NCI-H2029 treated with DMSO at 0.1 percent for 48 hours (cell line): ENCODE measurements at places on chromosomes 2 and 18.

DNA sequence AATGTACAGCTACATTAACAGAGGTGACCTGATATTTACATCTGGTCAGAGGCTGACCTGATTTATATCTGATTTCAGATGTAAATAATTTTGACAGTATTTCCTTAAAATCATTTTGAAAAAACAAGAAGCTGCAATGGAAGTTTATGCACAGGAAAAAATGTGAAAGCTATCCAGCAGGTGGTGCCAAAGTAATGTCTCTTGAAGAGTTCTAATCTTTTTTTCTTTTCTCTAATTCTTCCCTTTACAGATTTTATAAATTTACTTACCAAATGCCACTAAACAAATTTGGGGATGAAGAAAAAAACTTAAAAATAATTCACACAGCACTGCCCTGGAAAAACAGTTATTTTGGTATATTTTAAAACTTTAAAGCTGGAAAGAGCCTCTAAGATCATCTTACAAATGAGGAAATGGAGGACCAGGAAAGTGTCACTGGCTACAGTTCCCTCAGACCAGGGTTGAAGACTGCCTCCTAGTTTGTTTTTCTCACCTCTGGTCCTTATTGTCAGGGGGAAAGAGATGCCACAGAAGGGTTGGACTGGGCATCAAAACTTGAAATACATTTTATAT is 16.4 kb upstream of the FBLN7 start:
- DNase-seq = peak; percentile 24

DNA sequence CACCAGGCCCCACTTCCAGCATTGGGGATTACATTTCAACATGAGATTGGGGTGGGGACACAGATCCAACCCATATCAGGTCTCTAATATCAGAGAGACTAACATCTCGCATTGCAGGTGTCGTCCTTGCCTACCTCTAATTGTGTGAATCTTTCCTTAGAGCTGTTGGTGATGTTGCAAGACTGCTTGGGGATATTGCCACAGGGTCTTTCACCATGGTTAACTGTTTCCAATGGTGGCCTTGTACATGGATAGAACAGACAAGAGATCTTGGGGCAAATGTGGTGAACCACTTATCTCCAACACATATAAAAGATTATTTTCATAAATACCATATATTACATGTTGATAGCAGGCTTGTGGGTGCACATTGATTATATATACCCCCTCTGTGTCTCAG is 270.3 kb upstream of the LINC00305 start:
- no peak for DNase-seq

DNA sequence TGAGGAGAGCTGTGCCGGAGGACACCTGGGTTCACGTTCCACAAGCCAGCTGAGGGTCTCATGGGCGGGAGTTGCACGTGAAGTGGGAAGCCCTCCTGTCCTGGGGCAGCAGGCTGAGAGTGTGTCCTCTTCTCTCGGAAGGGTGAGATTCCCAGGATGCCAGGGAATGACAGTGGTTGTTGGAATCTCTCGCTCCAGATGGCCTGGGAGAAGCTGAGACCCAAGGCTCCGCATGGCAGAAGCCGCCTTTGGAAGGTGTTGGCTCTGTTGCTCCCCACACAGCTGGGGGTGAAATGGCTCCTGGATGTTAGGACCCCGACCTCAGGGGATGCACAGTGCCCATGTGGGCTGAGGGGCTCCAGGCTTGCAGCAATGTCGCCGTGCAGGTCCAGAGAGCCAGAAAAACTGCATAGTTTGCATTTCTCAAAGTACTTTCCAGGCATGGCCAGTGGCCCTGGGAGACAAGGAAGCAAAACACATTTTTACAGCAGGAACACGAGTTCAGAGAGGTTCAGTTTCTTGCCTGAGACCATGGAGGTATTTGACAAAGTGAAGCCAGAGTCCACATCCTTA is 153.4 kb downstream of the TMEM18 start:
- no peak for DNase-seq

DNA sequence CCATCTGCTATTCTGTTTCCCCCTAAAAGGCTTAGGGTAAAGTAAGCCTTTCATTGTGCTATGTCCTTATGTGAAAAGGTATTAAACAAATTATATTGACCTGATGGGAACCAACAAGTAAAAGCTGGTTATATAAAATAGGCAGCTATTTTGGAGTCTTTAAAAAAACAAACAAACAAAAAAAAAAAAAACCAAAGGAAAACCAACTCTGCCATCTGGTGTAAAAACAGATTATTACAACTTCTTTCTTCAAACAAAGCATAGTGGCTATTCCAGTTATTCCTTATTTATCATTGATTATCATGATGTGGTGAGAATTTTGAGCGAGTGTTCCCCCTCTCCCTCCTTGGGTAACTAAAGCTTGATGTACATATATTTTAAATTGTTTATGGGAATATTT is 122.3 kb upstream of the FHL2 start:
- DNase-seq = peak; percentile 14

GRCh38 chr2:225130093-225130492 is 87.8 kb upstream of the DOCK10 start:
- DNase-seq = no peak

DNA sequence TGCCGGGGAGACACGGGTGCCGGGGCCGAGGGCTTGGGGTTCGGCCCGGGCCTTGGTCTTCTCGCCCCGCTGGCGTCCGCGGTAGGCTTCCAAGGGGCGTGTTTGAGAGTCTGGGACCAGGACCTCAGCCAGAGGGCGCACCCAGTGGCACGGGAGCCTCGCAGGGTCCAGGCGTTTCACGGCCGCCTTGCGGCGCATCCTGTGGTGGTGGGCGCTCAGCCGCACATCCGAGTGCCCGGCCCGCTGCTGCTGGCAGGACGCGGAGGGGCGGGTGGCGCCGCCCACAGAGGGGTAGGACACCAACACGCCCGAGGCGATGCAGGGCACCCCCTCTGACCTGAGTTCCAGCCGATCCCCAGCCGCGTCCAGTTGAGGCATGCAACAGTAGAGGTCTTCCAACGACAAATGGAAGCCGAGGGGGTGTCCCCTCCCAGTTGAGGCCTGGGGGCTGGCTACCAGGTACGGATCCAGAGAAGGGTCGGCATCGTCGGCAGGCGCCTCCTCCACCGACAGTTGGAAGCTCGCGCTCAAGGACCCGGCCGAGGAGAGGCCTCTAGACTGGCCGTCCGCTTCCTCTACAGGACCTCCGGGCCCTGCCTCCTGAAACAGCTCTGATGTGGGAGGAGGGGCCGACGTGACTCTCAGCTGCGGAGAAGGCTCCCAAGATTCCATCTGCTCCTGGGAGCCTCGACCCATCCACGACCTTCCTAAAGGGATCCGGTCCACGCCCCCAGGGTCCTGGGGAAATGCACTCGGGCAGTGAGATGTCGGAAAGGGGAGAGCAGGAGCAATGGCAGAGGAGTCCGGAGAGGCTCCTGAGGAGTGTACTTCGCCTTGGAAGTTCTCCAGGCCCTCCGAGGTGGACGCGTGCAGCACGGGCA is 6.3 kb downstream of the C2orf81 start:
- DNase-seq = no peak

DNA sequence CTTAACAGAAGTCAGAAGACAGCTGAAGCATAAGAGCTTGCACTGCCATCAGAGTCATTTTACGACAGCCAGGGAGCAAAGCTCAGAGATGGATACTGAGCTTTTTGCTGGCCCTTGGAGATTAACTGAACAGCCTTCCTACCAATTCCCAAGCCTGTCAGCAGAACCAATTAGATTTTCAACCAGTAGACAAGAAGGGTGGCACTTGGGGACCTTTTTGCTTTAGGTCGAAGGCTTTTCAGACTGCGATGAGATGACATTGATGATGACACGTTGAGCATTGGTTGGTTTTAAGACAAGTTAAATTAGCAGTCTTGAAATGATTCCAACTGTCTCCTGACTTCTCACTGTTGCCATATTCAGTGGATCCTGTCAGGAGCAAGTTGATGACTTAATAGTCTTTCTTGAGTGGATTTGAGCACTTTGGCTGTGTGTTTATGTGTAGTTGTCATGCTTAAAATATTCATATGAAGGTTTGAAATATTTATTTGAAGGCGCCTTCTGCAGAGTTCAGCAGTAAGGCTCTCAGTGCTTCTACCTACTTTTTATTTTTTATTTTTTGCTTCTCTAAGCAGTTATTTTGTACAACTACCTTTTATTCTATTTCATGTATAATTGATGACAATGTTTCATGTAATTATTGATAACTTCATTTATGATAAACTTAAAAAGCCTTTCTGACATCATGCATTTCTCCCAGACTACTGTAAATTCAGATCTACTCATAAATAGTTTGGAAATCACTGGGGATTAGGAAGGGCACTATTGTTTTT is 256.7 kb downstream of the CAMKMT start:
- no peak for DNase-seq

GRCh38 chr2:12273111-12273510 is 443.6 kb upstream of the TRIB2 start:
- no peak for DNase-seq

DNA sequence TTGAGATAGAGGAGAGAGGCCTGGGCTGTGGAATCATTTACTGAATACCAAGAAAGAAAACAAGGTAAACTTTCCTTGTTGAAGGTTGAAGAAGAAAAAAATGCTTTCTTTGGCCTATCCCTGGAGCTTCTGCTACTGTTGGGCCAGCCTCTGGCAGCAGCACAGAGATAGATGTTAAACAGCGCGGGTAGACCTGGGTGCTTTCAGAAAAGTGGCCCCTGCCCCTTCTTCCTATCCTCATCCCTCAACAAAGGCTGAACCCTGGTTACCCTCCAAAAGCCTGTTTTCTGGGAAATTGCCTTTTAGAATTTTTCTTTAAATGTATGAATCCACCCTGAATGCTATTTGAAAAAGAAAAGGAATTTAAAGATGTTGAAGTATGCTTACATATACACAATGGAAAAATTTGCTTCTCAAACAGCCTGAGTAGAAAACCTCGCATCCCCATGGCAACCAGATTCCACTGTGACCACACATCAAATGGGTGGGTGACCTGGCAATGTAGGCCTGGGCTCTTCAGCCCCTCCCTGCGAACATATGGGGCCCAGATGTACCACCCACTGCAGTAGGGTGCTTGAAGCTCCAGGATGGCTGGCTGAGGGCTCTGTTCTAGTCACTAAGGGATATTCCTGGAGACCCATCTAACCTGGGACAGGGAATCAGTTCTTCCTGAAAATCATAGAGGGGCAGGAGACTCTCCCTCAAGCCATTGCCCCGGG is 23.4 kb upstream of the CHRNA1 start:
- DNase-seq = no peak

GRCh38 chr2:160372010-160372356 is 121.6 kb downstream of the RBMS1 start:
- DNase-seq = no peak

DNA sequence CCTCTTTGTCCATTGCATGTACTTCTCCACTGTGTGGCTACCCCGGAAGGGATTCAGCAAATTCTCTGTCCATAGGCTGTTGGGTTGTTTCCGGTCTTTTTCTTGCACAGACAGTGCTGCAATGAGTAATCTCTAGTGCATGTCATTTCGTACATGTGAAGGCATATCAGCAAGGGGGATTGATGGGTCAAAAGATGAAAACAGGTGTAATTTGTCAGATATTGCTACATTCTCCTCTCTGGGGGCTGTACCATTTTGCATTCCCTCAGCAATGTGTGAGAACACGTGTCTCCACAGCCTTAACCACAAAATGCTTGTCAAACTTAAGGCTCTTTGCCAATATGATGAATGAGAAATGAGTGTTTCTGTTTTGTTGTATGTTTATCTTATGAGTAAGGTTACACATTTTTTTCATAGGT is 60.5 kb downstream of the KLHL29 start:
- DNase-seq = no peak

GRCh38 chr2:157489983-157490382 is 46.1 kb upstream of the CYTIP start:
- no peak for DNase-seq
